ENCODE measurements at places on chromosomes 2 and 18.
A peak's percentile ranks its signal among the peaks of the same experiment; 100 is the strongest.

GRCh38 chr2:109719871-109720270, 74.2 kb upstream of the RGPD5 start:
- no peak for DNase-seq

DNA sequence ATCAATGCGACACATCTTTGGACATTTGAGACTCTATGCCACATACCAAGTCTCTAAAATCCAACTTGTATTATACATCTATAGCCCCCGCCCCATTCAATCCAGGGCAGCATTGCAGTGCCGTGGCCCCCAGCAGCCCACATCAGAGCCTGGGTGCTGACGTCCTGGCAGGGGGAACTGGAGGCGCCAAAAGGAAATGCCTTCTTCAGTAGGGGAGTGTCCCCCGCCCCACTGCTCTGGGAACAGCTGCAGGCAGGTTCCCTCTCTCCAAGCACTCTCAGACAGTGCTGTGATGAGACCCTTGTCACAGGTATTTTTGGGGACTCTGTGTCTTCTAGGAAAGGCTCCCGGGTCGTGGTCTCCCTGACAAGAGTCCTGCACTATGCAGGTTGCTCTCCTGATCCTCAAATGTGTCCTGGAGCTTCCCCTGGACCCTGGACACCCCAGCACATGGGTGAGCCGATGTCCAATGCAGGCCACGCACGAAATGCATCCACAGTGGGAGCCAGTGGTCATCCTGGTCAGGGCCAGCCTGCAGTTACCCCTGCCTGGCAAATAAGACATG, 188.7 kb downstream of the RTP5 start:
- no peak for DNase-seq

- no peak for DNase-seq
Observed at GRCh38 chr2:65231121-65231520, 3.5 kb downstream of the ACTR2 start.

DNA sequence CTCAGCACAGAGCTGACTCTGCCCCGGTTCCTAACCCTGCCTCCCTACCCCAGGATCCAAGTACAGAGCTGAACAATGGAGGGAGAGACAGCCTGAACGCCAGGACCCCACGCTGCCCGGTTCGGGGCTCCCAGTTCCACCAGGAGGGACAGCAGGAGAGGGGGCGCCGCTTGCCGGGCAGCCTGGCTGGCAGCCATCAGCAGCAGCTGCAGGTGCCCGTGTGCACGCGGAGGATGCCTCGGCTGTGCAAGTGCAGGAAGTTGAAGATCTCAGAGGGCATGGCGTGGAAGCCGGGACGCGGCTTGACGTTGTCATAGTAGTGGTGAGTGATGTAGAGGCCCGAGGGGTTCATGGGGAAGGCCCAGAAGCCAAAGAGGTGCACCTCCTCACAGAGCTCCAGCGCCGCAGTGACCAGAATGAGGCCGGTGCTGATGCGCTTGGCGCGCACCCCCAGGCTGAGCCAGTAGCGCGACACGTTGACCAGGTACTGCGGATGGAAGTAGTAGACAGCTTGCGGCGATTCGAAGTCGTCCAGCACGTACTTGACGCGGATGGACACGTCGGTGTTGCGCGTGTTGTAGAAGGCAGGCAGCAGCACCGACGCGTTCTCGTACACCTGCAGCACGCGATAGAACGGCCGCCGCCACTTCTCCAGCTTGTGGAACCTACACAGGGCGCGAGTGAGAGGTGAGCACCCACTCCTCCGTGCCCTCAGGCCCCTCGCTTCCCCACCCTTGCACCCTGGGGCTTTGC, 23.0 kb upstream of the LOXHD1 start:
- DNase-seq: no peak

DNA sequence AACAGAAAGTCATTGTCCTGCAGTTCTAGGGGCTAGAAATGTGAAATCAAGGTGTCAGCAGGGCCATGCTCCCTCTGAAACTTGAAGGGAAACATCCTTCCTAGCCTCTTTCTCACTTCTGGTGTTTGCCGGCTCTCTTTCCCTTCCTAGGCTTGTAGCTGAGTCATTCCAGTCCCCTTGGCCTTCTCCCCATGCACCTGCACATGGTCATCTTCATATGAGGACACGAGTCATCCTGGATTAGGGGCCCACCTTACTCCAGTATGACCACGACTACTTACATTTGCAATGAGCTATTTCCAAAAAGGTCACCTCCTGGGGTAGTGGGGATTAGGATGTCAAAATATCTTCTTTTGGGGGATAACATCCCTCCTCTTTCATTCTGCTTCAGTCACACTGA, 168.5 kb upstream of the CXCR4 start:
- DNase-seq: no peak

GRCh38 chr2:45337481-45337880, 273.6 kb downstream of the SRBD1 start:
- DNase-seq: no peak

DNA sequence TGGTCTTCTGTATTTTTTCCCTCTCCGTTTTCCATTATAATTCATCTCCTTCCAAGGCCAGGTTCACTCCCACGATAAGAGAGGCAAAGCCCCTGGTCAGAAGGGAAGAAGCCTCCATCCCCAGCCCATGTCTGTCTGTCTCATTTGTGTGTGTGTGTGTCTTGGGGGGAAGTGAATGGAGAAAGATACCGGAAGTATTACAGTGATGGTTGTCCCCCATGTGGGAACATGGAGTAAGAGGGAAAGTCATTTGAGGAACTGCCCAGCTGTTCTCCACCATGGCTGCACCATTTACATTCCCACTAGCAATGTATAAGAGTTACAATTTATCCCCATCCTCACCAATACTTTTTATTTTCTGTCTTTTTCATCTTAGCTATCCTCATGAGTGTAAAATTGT, 113.6 kb upstream of the ATP8B1 start:
- no peak for DNase-seq

- DNase-seq: no peak
Observed at GRCh38 chr2:25168256-25169072, at the start of gene POMC. Gene POMC (minus strand): TSS chr2:25168580. CDS start chr2:25164772, 3,808 bp downstream.

DNA sequence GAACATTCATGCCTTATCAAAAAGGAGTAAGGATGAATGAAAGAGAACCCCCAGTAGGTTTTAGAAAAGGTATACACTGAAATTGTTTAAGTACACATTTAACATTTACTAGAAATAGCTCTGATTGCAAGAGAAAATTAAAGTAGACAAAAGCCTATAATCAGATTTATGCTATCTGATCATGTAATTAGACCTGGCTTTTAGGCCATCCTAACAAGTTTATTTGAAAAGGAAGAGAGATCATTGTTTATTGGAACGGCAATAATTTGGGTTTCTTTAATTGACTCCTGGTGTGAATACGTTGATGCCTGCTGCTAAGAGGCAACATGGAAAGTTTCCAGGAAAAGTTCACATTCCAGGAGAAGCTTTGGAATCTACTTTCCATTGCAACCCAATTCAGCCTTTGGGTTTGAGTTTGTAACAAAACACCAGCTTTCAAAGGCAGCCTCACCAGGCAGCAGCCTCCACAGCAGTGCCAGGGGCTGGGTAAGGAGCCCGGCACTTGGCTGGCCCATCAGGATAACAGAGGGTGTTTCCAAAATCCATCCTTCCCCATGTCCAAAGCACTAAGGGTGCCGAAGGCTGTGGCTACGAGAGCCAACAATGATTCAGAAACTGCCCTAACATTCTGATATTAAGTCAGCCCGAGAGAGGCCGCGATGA, 18.0 kb downstream of the FZD7 start:
- DNase-seq: peak; percentile 25

- no peak for DNase-seq
Observed at GRCh38 chr2:10385933-10386773, 62.0 kb downstream of the ODC1 start.

DNA sequence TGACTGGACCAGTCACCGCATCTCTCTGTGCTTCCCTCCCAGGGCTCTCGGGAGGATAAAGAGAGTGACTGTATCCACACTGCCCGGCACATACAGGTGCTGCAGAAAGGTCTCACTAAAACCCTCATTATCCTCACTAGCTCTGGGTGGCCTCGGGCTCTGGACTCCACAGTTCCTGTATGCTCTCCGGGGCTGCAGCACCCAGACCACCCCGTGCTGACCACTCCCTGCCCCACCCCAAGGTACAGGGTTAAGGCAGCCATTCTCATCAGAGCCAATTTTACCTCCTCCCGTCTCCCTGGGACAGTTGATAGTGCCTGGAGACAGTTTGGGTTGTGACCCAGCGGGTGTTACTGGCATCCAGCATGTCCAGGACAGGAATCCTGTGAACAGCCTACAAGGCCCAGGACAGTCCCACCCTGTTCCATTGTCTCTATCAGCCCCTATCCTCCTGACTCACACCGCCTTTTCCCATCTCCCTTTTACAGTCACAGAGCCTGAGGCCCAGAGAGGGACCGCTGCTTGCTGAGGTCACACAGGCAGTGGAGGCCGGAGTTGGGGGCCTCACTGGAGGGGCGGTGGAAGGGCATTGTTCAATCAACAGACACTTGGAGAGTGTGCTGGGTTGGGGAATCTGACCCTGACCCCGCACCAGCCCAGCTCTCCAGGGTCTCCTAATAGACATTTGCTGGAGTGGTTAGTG, 1.7 kb downstream of the ZAP70 start:
- no peak for DNase-seq

- DNase-seq: no peak
Observed at GRCh38 chr2:150486539-150487484, 655 bp downstream of the RND3 start.

DNA sequence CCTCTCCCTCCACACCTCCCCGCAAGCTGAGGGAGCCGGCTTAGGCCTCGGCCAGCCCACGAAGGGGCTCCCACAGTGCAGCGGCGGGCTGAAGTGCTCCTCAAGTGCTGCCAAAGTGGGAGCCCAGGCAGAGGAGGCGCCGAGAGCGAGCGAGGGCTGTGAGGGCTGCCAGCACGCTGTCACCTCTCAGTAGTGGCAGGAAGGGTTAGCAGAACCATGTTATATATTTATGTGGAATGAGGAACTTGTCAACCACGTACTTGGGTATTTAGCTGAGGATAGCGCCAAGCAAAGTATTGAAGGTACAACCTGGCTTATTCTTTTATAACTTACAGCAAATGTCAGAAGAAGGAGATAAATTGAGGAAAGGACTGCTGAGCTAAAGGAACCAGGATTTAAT, 144.1 kb upstream of the MGAT5 start:
- no peak for DNase-seq

DNA sequence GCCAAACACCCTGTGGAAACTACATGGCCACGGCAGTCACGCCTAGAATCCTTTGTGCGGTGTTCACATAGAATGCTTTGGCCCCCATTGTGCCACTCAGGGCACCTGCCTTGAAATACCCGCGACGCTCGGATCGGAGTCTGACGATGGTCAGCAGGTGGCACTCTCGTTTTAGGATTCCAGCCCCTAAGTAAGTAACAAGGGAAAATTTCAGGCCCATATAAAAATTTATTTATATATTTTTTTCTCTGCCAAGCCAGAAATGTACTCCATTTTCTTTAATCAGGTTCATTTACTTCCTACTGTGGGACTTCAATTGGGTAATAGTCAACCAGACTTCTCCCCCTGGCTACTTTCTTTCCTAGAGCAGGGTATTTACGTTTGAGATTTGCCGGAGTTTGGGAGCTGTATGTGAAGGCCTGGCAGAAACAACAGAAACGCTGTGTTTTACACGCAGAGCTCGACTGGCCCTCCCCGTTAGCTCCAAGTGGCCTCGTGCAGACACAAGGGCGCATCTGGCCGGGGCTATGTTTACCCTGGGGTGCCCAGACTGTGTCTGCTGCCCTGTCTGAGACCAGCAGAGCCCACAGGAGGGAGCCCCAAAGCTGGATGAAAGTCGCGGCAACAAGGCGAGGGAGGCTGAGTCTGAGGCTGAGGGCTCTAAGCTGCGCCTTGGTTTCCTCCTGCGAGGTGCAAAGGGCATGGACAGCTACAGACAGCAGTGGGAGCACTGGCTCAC, 41.6 kb downstream of the LRRC30 start:
- DNase-seq: peak; percentile 81

GRCh38 chr2:127389778-127390435, 2.1 kb upstream of the MAP3K2 start:
- DNase-seq: no peak

DNA sequence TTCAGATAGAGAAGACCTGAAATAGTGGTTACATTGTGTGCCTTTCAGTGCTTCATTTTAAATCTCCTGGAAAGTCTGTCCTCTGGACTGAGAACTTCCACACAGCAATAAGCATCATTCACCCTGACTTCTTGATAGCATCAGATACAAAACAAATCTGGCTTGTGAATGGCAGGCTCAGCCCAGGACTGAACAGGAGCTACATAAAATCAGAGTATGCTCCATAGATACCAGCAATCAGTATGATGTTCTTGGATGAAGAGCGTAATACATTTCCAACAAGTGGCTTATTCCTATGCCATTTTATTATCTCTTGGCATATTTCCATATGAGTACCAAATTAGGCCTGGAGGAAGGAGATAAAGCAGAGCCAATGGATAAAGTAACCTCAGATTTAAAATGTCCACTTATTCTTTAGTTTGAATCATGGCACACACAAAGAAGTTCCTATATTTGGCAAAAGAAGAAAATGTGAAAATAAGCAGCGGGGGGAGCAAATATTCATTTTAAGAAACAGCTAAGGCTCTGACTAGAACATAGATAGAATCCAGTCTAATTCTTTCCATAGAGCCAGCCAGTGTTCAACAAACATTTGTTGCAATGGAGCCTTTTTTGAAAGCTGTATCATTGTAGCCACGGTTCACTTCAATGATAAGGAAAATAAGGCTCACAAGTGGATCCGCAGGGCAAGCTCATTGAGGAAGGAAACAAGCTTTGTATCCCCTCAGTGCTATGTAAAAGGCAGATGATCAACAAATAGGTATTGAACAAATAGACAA, 230.8 kb upstream of the CHAC2 start:
- DNase-seq: no peak

- DNase-seq: no peak
Observed at GRCh38 chr2:143261986-143262385, 132.8 kb downstream of the ARHGAP15 start.

Data from midbrain (tissue), 1 donor.